ENCODE measurements at places on chromosomes 7 and 10.

DNA sequence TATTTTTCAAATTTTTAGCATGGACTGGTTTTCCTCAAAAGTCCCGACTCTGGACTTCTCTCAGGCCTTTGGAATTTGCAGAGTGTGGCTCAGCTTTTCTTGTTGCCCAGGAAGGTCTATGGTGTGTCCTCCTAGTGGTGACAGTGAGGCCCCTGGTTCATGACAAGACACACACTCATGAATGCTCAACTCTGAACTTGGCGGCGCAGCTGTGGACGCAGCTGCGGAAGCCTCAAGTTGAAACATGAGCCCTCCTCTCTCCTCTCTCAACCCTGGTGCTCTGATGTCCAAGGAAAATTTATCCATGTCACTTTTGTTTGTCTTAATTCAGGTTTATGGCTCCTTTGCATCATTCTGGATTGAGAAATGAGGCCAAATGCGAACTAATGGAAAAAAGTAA, 183.9 kb downstream of the HECW1 start:
- no peak for DNase-seq

GRCh38 chr7:87480386-87480785, 4.9 kb upstream of the ABCB4 start:
- DNase-seq, result no peak

- no peak for DNase-seq
Observed at GRCh38 chr7:128420773-128421172, 11.0 kb upstream of the IMPDH1 start.

DNA sequence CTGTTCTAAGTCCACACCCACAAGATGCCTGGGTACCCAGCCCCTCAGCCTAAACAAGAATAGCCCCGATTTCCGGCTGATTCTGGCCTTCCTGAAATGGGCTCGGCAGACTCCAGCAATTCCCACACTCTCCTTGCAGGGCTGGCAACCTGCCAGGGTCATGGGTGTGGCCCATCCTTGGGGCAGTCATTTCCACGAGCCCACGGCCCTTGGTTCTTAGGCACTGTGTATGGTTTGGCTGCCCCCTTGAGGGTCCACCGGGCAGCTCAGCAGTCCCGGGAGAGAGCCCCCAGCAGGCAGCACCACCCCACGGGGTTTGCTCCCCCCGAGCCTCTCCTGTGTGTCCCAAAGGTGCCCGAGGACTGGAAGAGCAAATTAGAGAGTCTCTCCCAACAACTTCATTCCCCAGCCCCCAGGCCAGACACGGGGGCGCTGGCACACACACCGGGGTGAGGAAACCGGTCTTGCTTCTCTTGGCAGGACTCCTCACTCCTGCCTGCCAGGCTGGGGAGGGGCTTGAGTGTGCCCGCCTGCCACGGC, 142.2 kb downstream of the EMX2 start:
- DNase-seq, result no peak

GRCh38 chr10:125257521-125258108, 97.3 kb upstream of the CTBP2 start:
- DNase-seq, result no peak

- no peak for DNase-seq
Observed at GRCh38 chr10:99435986-99436638, 5.7 kb upstream of the GOT1 start.

Measured in stimulated activated effector memory CD8-positive, alpha-beta T cell treated with anti-CD3 and anti-CD28 coated beads, Interleukin-12 subunit alpha, Interleukin-12 subunit beta, amount 100 ng/mL, for 72 hours (primary cell).